ENCODE measurements at places on chromosomes 2 and 18. TPM values are rescaled to one million over a fixed set of nuclear protein-coding genes. Genes with fewer than 3 reads are reported as not detected.

Gene KIF1A
- total RNA-seq = under 0.01 TPM

DNA sequence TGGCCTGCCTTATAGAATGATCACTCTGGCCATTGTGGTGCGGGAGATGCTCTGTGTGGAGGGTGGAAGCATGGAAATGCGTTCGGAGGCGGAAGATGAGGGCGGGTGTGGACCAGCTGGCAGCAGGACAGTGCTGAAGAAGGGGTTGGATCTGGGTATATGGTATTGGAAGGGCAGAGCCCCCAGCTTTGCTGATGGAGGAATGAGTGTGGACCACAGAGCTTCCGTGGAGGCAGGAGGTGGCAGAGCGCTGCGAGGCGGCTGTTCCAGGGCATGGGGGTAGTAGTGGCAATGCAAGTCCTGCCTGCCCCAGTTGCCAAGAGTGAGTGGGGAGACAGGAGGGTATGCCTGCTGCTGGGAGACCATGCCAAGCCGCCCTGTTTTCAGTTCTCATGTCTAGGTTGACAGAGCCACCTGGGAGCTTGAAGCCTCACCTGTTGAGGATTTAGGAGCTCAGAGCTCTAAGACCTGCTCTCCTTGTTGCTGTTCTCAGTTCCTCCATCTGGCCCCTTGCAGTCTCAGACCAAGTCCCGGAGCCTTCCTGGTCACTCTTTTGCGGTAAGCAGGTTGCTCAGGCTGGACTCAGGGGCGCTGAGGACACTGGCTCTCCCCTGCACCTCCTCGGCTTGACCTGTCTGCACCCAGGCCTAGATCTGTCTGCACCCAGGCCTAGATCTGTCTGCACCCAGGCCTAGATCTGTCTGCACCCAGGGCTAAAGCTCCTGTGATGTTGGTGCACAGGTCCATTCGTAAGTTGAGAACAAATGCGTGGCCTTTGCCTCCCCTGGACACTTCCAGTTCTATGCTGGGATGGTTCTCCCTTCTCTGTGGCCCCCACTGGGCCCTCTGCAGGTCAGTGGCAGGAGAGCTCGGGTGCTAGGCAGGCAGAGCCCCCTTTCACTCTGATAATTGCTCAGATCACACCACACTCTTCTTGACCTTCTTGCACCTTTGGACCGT is 290.5 kb upstream of the HS6ST1 start:
- DNase-seq = peak; percentile 57

Gene UCN
- 0.36 TPM for total RNA-seq

- no peak for DNase-seq
Measured at GRCh38 chr2:63737081-63737751, 104.5 kb upstream of the UGP2 start.

DNA sequence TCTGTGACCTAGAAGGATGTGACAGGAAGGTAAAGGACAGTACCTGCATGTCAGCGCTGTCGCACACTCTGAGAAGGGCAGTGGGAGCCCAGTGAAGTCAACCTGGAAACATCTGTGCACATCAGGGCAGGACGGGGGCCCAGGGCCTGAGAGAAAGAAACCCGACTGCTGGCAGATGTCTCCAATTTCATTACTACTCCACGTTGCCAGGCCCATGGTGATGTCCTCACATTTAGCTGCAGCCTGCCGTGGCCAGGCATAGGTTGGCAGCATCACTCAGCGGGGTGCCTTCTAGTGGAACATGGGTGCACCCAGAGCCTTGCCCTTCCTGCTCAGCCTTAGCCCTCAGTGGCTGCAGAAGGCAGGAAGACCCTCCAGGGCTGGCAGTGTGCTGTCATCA is 72.3 kb upstream of the FOSL2 start:
- no peak for DNase-seq

- DNase-seq = no peak
Measured at GRCh38 chr2:62215306-62216064, 19.6 kb downstream of the B3GNT2 start.

DNA sequence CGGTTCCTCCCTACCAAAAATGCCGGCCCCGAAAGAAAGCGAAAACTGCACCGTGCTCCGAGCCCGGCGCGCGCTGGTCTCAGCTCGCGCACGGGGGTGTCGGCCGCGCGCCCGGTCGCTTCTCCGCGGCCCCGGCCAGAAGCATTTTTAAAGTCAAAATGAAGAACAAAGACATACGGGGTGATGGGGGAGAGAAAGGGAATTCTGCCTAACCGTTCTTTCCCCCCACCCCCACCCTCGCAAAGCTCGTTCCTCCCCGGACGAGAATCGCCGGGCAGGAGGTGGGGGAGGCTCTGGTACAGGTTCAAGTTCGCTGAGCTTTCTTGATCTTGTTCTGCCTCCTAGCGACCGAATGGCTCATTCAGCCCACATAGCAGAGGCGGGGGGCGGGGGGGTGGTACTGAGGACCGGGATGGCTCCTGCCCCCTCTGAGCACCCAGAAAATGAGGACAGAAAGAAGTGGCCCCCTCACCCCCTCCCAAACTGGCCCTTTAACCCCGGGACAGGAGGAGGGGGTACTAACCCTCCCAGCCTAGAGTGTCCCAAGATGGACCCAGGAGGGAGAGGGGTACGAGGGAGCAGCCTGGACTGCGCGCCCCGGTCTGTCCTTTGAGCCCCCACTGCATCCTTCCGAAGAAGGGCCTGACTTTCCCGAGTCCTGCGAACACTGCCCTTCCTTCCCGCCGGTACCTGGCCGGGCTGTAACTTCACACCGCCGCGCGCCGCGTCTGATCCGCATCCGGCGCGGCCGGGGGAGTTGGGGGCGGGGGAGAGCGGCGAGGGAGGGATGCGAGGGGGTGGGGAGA is 3.1 kb downstream of the BCL11A start:
- DNase-seq = peak; percentile 92

- no peak for DNase-seq
Measured at GRCh38 chr2:223469270-223470046, 132.7 kb downstream of the SCG2 start.

Gene SKOR2
- not detected for total RNA-seq

Data from osteoblast (primary cell).